ENCODE measurements at places on chromosomes 6 and 20.

DNA sequence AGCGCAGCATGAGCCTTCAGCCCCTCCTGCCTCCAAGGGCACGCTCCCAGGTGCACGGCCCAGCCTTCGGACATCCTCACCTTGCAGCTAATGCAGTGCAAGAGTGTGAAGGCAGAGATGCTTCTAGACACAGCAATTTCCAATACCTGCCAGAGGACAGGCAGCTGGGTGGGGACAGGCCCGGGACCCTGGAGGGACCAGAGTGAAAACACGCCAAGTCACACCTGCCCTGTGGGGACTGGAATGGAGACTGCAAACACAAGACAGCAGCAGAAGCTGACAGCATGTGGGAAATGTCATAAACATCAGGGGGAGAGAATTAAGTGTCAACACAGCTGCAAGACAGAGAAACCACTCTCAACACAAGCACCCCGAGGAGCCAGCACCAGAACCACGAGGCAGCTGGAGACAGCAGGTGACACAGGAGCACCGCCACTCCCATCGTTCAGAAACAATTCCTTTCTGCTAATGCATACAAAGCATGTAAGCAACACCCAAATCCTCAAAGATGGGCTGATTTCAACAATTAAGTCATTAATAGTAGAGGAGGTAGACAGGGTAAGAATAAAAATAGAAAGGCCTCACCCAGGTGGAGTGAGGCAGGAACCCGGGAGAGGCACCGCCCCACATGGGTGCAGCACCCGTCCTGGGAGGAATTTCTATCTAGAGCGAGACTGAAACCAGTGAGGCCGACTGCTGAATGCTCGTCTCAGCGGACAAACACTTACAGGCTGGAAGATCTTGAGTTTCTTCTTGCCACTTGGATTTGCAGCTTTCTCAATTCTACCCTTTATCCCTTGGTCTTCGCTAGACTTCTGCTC, 17.1 kb downstream of the DIDO1 start:
- DNase-seq = peak; percentile 78

- DNase-seq = peak; percentile 19
Observed at GRCh38 chr20:59031564-59032022, 542 bp downstream of the ATP5F1E start.

DNA sequence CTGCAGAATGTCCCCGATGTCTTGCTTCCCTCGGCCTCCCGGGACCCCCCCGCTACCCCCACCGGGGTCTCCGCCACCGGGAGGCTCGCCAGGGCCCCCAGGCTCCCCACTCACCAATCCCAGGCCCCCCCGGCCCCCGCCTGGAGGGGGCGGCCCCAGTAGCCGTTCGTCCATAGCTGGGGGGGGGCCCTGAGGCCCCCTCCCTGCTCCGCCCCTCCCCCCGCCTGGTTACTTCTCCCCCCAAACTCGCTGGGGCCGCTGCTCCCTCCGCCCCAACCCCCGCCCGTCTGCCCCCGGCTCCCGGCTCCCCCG, 304 bp downstream of the PBX2 start:
- no peak for DNase-seq

DNA sequence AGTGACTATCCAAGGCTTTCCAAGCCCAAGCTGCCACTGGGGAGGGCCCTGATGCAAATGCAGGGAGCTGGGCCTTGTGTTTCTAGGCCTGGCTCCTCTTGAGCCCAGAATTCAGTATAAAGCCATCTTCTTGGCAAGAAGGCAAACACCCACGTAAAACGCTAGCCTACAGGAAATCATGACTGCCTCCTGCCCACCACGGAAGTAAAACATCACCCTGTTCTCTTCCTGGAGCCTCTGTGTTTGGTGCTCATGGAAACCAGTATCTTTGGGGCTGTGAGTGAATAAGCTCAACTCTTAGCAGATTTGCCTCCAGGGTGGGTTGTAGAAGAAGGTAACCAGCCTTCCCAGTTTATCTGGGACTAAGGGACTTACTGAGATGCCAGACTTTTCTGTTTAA, 271.0 kb downstream of the ZNF217 start:
- no peak for DNase-seq

DNA sequence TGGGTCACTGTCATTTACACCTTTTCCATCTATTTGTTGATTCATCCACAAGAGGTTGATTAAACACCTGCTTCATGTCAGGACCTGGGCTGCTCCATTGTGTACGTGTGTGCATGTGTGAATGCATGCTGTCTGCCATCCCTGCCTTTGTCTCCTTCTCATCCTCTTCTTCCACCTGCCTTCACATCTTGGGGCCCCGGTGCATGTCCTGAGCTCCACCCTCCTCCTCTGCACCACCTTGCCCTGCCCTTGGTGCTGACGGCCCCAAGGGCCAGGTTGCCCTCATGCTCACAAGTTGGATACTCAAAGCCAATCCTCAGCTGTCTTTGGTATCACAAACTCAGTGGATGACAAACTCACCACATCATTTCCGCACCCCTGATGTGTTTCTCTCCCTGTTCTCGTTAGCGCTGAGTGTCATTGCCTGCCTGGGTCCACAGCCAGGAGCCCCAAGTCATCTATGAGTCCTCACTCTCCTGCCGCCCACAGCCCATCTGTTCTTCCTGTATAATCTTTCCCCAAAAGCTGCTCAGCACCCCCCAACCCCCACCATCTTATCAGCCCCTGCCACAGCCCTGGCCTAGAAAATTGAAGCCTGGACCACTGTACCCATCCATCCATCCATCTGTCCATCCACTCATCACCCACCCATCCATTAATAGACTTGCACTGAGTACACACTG, 85.0 kb downstream of the SRC start:
- DNase-seq = peak; percentile 72

GRCh38 chr6:121723623-121724022, 288.2 kb downstream of the GJA1 start:
- no peak for DNase-seq

- DNase-seq = no peak
Observed at GRCh38 chr6:141513830-141514229, 618.9 kb upstream of the GJE1 start.

DNA sequence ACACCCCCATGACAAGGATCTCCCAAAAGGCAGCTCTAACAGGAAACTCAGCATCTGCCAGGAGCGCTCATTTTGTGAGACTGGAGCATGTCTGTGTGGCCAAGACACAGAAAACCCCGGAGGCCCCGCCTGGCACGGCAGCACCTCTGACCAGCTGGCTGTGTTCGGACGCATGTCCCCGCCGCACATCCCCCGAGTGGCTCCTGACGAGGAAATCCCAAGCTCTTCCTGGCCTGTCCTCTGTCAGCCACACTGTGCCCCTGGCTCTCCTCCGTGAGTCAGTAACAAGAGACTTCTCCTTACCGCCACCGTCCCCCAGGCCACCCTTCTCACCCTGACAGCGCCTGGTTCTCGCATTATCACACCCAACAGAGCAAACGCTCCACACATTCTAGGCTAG, 14.4 kb downstream of the SLC2A4RG start:
- peak; percentile 85 for DNase-seq

GRCh38 chr6:158603261-158604047, 41.1 kb downstream of the DYNLT1 start:
- no peak for DNase-seq

- DNase-seq = no peak
Observed at GRCh38 chr6:40328386-40328985, 258.7 kb downstream of the LRFN2 start.

DNA sequence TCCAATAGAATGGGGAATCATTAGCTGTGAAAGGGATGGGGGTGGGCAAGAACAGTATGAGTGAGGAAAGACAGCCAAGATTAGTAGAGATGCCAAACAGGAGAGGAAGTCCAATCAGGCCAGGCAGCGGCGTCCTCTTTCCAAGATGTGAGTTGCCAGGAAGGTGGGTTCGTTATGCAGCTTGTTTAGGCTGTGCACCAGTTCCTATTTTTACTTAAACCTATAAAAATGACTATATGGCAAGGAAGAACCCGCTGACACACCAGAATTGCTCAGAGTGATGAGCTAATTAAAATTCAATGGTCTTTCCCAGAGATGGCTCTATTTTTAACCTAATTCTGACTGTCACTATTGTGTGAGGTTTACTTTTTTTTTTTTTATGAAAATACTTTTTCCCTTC, 88.2 kb downstream of the SLC22A23 start:
- DNase-seq = no peak

DNA sequence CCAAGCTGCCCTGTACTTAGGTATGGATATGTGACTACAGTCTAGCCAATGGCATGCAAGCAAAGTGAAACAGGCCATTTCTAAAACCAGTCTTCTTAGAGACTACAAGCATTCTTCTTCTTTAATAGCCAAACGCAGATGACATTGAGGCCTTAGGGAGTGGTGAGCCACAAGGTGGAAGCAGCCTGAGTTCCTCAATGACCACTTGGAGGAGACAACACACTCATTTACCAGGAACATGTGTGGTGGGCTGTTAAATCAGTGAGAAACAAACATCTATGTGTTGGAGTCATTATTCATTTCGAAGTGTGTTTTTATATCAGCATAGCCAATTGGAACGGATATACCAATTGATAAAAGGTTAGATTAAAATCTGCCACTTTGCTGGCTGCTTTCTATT, 122.0 kb downstream of the GFRAL start:
- no peak for DNase-seq

DNA sequence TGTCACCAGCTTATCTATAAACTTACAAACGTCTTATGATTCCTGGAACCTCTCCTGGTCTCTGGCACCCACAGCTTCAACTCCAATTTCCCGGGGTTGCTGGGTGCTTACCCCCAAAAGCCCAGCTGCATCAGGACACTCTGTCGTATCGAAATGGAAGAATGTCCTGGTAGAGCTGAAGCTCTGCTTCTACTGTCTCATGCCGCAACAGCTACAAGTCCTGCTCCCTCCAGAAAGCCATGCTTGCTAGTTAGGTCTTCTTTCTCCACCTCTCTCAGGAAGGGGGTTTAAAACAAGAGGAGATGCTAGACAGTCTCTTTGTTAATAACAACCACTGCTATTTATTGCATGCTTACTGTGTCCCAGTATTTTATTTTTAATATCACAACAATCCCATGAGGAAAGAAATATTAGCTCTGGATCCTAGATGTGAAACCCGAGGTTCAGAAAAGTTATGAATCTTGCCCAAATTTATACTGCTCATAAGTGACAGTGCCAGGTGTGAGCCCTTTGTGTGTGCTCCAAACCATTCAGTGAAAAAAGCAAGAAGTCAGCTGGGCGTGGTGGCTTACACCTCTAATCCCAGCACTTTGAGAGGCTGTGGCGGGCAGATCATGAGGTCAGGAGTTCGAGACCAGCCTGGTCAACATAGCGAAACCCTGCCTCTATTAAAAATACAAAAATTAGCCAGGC, 82.3 kb upstream of the GCM1 start:
- DNase-seq = no peak

- no peak for DNase-seq
Observed at GRCh38 chr6:2797564-2798031, 32.4 kb downstream of the WRNIP1 start.

DNA sequence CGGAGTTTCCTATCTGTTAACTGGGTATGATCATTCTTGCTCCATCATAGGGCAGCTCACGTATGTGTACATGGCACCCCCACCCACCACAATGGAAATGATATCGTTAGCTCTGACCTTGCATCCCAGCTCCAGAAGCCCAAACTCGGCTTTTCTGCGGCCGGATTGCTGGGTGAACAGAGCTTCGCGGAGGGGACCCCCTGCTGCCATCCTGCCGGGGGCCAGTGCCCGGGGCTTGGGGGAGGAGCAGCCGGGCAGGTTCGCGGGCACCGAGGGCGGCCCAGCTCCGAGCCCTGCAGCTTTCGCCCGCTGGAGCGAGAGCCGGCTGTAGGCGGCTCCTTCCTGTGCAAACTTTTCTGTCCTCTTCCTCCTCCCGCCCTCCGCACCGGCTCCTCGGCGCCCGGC, 24.9 kb upstream of the FUCA2 start:
- DNase-seq = no peak

DNA sequence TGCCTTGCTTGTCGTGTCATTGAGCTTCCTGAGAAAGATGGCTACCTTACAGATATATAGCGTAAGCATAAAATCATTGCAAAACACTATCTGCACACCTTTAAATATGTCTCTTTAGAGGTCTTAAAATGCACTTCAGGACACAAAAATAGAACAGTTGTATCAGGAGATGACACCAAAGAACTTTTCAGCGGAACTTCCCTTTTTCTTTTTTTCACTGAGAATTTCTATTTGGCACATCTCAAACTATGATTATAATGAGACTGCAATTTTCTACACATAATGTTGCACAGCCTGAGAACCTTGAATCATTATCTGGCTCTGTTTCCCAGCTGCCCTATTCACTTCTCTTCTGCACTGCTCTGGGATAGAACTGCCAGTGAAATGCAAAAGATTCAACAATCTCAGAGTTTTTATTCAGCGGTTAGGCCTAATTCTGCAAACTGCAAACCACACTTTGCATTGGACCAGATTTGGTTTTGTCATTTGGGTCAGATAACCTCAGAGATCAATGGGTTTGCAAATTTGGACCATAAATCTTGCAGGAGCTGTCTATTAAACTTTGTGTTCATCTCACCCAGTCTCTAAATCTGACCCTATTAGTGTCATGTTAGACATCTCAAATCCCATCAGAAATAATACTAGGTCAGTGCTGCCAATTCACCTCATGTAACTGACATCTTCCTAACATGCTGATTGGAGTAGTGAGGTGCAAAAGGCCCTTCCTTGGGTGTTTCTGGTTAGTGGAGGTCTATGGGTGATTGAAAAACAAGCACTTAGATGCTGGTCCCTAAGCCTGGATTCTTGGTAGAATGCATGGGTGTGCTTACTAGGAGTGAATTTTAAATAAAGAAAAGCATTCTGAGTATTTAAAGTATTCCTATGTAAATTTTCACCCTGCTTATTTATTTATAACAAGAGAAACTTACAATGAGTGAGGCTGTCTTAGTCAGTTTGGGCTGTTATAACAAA, 382.7 kb downstream of the UTRN start:
- DNase-seq = no peak

DNA sequence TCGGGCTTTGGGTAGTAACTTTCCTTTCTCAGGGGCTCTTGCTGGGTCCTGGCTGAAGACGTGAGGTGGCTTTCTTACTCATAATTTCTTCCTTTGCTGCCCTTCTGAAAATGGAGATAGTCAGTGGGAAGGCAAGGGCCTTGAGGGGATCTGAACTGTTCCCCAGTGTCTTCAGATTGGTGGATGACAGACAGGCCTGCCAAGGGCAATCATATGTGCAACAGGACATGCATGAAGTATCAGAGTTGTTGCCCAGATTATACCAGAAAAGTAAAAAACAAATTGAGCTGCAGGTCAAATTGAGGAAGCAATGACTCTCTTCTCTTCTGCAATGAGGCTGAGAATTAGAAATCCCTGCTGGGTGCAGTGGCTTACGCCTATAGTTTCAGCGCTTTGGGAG, 71.6 kb upstream of the PAX1 start:
- DNase-seq = no peak

- no peak for DNase-seq
Observed at GRCh38 chr20:49386848-49387580, 95.5 kb downstream of the KCNB1 start.

DNA sequence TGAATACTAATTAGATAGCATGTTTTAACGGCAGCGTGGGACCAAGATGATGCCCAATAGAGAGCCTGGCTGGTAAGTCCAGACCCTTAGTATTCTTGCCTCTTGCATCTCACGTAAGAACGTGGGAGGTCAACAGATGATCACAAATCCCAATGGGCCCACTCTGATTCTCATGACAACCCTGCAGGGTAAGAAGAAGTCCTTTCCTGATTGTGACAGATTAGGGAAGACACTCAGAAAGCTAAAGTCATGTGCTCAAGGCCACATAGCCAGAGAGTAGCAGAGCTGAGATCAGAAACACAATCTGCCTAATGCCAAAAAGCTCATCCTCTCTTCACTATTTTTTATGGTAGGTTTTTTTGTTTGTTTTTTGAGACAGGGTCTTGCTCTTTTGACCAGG, 103.8 kb downstream of the RALGAPA2 start:
- DNase-seq = no peak
